ENCODE measurements at places on chromosomes 5 and 9.

- no peak for DNase-seq
These were observed 221.4 kb downstream of the CFAP90 start for GRCh38 chr5:7629561-7629960.

DNA sequence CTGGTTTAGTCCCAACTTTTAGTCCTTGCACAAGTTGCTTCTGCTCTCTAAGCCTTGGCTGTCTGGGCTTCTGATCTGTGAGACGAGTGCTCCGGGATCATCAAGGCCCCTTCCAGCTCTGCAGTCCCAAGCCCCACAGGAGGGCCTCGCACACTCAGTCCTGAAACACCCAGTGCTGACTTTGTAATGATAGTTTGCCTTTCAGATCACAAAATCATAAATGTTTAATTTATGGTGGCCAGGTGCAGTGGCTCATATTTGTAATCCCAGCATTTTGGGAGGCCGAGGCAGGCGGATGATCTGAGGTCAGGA is 95.9 kb upstream of the SLC25A48 start:
- no peak for DNase-seq

DNA sequence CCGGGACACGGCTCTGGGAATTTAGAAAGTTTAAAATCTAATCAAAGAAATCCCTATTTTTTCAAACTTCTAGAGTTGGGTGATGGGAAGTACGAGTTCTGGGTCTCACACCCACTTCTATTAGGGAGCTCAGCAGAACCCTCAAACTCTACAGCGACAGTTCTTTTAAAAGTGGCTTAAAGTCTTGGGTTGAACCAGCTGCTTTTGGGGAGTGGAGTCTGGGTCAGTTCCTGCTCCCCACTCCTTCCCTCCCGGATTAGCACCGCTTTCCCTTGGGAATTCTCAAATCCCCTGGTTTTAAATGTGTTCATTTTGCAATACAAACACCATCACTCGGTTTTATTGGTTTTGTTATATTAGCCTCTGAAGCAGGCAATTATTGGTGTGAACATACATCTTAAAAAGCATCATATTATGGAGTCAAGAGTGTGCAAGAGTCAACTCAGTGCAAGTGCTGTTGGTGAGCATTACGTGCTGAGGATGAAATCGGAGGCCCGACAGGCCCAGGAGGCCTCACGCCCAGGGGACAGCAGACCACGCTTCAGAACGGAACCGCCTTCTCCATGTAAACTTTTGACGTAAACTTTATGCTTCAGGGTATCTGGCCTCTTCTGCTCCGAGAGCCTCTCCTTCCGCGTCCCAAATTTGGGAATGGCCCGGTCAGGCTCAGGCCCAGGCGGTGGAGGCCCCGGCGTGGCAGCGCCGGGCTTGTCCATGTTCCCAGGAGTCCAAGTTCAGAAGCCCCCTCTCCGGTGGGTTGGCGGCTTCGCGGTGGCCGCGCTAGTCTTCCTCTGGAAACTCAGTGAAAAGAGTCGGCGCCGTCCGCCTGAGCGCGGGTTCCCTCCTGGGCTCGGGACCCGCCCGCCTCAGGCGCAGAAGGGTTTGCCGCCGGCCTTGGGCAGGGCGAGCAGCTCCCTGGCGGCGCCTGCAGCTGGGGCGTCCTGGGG is 5.3 kb downstream of the IRX4 start:
- DNase-seq = no peak

DNA sequence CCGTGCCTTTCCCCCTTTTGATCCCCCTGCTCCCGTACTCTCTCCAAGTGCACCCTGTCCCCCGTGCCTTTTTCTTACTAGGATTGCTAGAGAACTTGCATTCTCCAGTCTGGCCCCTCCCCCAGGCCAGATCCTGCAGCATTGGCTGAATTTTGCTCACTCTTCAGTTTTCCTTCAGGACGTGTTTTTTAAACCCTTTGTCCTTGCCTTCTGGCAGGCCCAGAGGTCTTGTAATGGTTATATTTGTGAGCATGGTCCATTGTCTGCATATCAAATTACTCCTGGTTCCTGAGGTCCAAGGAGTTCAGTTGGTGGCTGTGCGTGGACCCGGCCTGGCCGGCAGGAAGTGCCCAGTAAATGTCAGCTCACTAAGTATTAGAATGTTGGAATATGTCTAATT is 606 bp downstream of the TBC1D13 start:
- no peak for DNase-seq

GRCh38 chr5:14054965-14055963 is 87.9 kb upstream of the TRIO start:
- no peak for DNase-seq

GRCh38 chr5:135547590-135548254 is 12.0 kb upstream of the NEUROG1 start:
- DNase-seq = no peak

DNA sequence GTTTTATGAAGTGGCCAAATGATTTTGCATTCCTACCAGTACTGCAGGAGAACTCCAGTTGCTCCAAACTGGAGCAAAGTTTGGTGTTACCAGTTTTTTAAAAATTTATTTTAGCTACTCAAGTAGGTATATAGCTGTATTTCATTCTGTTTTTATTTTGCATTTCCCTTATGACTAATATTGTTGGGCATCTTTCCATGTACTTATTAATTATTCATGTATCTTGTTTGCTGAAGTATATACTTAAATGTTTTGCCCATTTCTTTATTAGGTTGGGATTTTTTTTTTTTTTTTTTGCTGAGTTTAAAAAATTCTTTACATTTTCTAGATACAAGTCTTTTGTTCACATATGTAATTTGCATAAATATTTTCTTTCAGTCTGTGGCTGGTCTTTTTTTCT is 386.6 kb upstream of the DAB2 start:
- no peak for DNase-seq

- no peak for DNase-seq
These were observed 35.5 kb downstream of the SERINC5 start for GRCh38 chr5:80220245-80220897.

All from NCI-H526 treated with DMSO at 0.1 percent for 48 hours (cell line).